ENCODE measurements at places on chromosomes 1 and 21.

DNA sequence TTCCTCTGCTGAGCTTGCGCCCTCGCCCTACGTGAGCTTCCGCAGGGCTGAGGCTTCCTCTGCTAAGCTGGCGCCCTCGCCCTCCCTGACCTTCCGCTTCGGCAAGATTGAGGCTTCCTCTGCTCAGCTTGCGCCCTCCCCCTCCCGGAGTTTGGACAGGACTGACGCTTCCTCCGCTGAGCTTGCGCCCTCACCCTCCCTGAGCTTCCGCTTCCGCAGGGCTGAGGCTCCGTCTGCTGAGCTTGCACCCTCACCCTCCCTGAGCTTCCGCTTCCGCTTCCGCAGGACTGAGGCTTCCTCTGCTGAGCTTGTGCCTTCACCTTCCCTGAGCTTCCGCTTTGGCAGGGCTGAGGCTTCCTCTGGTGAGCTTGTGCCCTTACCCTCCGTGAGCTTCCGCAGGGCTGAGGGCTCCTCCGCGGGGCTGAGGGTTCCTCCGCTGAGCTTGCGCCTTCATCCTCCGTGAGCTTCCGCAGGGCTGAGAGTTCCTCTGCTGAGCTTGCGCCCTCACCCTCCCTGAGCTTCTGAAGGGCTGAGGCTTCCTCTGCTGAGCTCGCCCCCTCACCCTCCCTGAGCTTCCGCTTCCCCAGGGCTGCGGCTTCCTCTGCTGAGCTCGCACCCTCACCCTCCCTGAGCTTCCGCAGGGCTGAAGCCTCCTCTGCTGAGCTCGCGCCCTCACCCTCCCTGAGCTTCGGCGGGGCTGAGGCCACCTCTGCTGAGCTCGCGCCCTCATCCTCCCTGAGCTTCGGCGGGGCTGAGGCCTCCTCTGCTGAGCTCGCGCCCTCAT is 753.6 kb upstream of the TPTE start:
- DNase-seq: no peak

GRCh38 chr1:44158871-44159270 is 17.4 kb upstream of the KLF18 start:
- no peak for DNase-seq

- DNase-seq: no peak
These were observed 76.4 kb downstream of the EVI5 start for GRCh38 chr1:92708368-92708950.

DNA sequence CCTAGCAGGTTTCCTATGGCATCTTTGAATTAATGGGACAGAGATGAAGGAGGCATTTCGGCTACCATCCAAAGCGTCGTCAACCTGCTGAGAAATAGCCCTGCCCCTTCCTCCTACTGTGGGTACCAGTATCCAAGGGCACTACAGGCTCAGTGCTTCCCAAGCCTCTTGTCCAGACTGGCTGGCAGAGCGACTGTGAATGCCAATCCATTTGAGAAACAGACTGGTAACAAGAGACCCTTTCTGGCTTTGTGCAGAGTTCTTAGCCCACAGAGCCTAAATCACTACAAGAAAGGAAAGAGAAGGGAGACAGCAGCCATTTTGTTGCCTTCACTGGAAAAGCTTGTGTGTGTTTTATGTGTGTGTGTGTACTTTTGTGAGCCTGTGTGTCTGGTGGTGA is 115.5 kb downstream of the HMGB4 start:
- DNase-seq: no peak

DNA sequence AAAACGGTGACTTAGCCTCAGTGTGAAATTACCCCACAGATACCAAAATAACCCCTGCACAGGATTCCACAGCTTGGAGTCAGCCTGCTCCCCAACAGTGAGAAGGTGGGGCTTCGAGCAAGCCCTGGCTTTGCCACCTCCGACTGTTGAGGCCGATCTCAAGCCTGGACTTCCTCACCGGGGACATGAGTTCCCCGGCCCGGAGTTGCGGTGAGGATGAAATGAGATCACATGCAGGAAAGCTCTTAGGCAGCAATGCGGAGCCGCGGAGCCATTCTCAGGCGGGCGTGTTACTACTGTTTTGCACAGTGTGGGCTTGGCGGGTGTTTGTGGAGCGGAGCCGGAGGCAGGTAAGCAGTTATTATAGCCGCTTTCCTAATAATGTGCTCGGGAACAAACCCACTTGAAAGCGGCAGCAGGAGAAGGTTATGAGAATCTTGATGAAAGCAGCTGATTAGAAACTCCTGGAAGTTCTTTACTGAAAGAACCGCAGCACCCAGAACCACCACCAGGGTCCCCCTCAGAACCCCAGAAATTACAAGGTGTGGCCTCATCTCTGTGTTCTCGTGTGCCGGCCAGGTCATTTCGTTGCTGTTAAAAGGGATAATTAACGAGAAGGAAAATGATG is 3.9 kb upstream of the CLSTN1 start:
- no peak for DNase-seq

DNA sequence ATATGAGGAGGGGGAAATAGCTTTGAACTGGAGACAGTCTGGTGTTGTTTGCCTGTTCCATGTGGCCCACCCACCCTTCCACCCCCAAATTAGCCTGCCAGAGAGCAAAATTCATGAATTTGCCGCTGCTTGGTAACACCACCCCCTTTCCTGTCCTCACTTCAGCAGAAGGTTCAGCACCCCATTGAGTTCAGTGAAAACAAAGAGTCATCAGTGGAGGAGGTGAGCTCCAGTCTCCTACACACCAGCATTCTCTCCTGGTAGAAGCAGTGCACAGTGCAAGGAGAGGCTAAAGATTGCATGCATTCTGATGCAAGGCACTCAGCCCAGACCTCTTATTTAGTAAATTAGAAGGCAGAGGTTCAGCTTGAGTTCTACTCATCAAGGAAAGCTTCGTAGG is 99.7 kb upstream of the DYNLT5 start:
- no peak for DNase-seq

DNA sequence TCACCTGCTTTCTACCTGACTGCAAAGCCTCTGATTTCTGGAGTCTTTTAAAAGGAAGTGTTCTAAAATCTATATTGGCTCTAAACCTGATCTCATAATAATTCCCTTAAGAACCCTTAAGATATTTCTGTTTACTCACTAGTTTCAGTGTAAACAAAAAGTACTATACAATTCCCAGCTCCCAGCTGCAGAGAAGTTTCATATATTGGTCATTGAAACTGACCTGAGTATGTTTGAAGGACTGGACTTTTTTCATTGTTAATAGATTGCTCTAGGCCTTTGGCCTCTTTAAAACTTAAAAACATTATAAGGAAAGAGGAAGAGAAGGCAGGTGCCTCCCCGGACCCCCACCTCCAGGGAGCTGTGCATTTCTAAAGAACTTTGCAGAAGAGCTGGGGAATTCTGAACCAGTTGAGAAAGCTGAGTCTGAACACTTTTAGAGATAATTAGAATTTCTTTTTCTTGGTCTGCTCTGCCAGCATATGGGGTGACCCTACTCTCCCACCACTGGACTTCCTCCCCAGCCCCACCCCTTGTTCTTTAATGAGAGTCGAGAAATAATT is 23.7 kb downstream of the CLIC6 start:
- DNase-seq: no peak

All from stimulated activated CD4-positive, alpha-beta T cell treated with anti-CD3 and anti-CD28 coated beads, TNF-alpha, amount 100 ng/mL, for 4 hours (primary cell).